ENCODE measurements at places on chromosomes 1 and 21. TPM values are rescaled to one million over a fixed set of nuclear protein-coding genes. Genes with fewer than 3 reads are reported as not detected.

GRCh38 chr1:28737307-28738132, 780 bp downstream of the YTHDF2 start:
- peak; percentile 49 for DNase-seq

GRCh38 chr1:39086386-39086785, 60.2 kb downstream of the NDUFS5 start:
- no peak for DNase-seq

GRCh38 chr1:32180186-32181060, 948 bp downstream of the TXLNA start:
- DNase-seq: peak; percentile 31

DNA sequence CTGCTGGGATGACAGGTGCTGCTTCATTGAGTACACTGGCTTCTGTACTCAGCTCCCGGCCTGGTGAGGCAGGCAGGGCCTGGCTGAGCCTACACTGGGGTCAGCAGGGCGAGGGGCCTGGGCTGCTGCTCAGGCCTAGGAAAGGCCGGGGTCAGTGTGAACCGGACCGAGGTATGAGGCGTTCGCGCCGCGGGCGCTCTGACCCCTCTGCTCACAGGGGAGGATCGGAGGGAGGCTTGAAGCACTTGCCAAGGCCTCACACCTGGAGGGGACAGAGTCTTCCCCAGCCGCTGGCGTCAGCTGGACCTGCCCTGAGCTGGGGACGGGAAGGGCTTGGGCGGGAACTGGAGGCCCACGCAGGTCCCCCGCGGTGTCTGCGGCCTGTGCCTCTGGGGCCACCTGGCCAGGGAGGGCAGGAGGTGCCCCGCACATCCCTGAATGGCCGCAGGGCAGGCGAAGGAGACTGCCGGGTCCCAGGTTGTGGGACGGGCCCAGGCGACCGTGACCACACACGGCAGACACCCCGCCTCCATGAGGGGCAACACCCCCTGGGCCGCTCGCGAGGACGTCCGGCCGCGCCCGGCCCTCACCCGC, 466 bp downstream of the PEX10 start:
- no peak for DNase-seq

- DNase-seq: no peak
Measured at GRCh38 chr1:234475167-234475793, 3.7 kb downstream of the TARBP1 start.

DNA sequence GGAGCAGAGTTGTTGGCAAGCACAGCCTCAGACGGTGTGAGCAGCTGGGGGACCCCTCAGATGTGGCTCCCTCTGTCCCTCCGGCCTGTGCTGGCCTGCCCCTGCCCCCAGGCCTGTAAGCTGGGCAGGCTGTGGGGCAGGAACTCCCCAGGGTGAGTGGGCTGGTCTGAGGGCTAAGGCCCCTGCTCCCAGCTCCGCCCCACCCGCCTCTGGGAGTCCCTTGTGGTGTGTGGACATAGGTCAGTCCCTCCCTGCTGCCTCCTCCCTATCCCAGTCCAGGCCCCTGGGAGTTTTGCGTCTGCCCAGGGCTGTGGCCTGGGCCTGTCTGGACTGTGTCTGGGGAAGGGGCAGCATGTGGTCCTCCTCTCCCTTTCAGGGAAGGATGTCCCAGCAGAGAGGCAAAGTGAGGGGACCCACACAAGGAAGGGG, 3.6 kb upstream of the VWA1 start:
- DNase-seq: no peak

DNA sequence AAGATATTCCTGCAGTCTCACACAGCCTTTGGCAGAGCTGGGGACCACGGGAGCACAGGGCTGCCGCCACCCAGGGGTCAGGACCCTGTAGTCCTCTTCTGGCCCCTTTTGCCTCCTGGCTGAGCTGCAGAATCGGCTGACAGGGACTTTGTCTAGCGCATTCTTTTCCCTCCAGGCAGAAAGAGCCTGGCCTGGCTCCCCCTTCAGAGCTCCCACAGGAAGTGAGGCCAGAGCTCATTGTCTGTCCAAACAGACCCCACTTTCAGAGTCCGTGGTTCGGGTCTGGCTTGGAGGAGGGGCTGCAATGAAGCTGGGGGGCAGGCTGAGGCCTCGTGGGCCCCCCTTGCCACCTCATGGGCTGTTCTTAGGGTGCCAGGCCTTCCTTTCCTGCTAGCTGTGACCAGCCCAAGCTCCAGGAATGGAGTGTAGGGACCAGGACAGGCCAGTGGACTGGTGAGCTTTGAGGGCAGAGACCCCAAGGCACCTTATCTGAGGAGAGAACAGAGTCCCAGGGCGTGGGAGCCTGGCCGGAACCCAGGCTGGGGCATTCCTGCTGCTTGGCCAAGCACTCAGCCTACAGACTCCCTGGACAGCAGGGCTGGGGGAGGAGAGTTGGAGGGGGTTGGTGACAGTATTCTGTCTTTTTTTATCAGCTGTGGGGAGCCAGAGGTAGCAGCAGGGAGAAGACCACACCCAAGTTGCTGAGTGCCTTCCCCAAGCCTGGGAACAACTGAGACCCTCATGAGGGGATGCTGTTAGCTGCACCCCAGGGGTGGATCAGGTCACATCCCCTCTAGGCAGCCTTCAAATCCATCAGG, 4.7 kb downstream of the CELSR2 start:
- no peak for DNase-seq

DNA sequence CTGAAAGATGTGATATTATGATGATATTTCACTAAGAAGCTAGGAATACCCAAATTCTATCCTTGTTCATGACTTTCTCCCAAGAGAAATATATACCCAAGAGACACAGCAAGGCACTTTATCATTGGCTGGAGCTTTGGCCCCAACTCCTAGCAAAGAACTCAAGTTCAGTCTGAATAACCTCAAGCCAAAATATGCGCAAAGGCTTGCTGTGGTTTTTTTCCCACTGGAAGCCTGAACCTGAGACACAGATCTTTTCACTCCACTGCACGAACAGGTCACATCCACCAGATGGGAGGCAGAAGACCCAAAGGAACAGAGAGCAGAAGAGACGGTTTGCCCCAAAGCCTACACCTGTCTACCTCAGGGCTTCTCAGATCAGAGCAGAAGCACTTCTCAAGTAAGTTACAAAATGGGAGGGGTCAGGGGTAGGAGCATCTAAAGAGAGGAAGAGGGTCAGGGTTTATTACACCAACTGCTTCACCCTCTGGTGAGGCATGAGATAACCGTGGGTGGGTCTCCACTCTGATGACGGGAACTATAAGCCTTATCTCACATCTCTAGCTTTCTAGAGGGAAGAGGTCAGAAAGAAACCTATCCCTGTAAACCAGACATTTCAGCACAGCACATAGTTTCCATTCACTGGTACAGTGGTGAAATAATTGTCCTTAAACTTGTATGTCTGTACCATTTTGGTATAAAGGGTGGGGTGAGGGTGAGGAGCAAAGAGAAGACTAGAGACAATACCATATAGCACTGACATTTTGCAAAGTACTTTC, 17.1 kb upstream of the CDC42BPA start:
- DNase-seq: no peak

DNA sequence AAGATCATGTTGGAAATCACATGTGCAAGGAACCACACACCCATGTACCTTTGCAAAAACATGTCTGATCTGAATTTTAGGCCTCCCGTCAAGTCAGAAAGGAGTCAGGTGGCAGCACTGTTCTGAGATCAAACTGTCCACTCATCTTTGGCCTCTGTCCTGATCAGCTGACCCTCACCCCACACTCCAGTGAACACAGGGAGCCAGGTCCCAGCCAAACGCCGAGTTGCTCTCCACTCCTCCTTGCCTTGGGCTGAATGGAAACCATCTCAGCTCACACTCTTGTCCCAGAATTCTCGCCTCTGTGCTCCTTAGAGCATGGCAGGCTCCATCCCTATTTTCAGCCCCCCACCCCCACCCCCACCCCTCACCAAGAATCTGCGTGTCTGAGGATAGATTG, 4.6 kb upstream of the RNF186 start:
- DNase-seq: no peak

- DNase-seq: no peak
Measured at GRCh38 chr1:92488832-92489231, 2.1 kb upstream of the GFI1 start.

- DNase-seq: no peak
Measured at GRCh38 chr1:246987083-246987690, 20.7 kb downstream of the ZNF695 start.

DNA sequence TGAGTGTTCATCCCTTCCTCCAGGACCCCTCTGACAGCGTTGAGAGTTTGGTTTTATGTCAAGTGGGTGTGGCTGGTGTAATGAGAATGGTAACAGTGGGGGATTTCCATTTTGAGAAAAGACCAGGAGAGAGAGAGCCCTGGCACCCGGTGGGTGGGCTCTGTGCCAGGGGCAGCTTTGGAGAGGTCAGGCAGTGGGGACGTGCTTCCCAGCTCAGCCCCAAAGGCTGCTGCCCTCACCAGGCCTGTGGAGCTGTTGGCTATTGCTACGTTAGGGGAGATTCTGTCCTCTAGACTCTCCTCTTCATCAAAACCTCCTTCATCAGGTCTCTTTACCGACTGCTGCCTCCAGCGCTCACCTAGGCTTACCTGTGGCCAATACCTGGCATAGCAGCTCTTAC, 176.3 kb downstream of the PTPRU start:
- DNase-seq: no peak

GRCh38 chr1:116881879-116882520, 27.7 kb upstream of the PTGFRN start:
- peak; percentile 50 for DNase-seq

DNA sequence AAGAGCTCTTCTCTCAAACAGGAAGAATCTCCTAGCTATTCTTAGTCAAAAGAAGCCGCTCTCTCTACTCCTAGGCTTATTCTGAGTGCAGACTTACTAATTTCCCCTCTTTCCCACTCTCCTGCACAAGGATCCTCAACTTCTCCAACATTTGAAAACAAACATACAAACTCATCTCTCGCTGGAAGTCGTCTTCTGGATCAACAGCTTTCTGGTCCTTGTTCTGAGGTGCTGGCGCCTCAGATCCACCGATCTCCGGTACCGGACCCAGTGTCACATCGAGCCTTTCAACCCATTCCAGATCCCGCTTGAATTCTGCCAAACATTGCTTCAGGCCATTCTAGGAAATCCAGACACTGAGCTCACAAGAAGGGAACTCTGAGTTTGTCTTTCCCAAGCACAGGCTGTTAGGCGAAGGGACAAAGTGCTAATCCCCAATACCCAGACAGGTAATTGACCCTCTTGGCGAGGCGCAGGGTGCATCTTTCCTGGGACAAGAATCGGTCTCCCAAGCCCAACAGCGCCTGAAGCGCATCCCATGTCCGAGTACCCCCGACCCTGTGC, 696 bp downstream of the EBNA1BP2 start:
- peak; percentile 5 for DNase-seq

KCNA3 gene
- polyA plus RNA-seq: not detected

EEIG2 gene
- 2.2 TPM for polyA plus RNA-seq

CDK18 gene
- 24.6 TPM for polyA plus RNA-seq

SPRR5 gene
- polyA plus RNA-seq: not detected

FCGR3B gene
- not detected for polyA plus RNA-seq

KIAA0040 gene
- polyA plus RNA-seq: 87.6 TPM

SYPL2 gene
- 0.02 TPM for polyA plus RNA-seq

WRAP73 gene
- polyA plus RNA-seq: 22.0 TPM

Measured in mammary epithelial cell (primary cell).